Activated CD4-positive, alpha-beta memory T cell treated with anti-CD3 and anti-CD28 coated beads, Interleukin-2, amount 10 ng/mL, durations not matched to agents 7 days and 5 days (primary cell): ENCODE measurements at places on chromosomes 16 and 17.

GRCh38 chr16:2333231-2333630, 7.3 kb downstream of the ABCA3 start:
- no peak for DNase-seq

DNA sequence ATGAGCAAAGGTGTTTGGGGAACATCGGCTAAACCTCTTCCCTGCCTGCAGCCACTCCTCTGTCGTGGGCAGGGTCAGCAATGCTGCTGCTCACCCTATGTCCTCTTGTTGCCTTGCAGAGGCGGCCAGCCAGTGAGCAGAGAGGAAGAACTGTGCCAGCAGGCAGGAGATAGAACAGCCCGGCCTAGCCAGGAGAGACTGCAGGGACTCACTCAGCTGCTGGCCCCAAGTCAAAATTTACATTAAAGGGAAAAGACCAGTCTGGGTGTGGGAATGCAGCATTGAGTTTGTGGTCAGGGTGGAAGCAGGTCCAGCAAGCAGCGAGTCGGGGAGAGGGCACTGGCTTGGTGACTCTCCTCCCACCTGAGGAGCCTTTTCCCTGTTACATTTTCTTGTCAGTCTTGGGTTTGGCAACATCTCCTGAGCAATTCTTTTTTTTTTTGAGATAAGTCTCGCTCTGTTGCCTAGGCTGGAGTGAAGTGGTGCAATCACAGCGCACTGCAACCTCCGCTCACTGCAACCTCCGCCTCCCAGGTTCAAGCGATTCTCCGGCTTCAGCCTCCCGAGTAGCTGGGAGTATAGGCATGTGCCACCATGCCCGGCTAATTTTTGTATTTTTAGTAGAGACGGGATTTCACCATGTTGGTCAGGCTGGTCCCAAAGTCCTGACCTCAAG, 22.7 kb downstream of the LIG3 start:
- DNase-seq, result no peak

DNA sequence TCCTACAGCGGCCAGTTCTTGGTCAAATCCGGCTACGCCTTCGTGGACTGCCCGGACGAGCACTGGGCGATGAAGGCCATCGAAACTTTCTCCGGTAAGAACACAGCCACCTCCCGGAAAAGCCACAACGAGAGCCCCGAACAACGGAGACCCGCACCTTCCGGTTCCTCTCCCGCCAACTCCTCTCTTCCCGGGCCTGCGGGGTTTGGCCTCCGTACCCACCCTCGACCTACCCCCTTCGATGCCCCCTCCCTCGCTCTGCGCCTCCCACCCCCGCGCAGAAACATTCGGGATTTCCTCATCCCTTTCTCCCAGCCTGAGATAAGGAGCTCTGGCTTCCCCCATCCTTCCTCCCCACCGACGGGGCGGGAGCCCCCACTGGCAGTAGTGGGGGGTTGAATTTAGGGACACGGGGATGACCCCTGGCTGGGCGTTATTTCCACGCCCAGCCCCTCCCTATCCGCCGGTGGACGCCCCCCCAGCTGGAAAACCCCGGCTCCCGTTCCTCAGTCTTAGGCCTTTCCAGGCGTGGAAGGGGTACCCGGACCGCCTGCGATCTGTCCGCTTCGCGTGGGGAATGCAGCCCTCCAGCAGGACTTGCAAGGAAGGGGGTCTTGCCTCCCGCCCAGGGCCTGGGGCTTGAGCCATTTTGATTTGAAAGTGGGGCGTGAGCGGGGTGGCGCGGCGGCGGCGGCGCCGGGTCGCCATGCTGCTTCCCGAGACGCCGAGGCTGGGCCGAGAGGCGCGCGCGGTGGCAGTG, 822 bp downstream of the IGF2BP1 start:
- no peak for DNase-seq

- no peak for DNase-seq
Measured at GRCh38 chr16:35255186-35255803, 1795.9 kb downstream of the TP53TG3F start.

DNA sequence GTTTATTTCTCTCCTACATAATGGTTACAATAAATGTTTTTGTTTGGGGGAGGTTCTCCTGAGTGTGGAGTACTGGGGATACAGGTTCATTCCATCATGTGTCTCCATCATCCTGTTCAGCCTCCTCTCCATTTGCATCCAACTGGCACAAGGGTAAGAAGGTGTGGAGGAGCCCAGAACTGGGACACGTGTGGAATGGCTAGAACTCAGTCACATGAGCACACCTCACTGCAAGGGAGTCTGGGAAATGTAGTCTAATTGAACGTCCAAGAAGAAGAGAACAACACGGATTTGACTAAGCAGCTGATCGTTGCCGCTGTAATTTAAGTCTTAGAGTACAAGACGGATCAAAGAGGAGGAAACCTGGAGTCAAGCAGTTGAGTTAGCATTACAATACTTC, 6.1 kb downstream of the OR1A1 start:
- DNase-seq, result no peak

DNA sequence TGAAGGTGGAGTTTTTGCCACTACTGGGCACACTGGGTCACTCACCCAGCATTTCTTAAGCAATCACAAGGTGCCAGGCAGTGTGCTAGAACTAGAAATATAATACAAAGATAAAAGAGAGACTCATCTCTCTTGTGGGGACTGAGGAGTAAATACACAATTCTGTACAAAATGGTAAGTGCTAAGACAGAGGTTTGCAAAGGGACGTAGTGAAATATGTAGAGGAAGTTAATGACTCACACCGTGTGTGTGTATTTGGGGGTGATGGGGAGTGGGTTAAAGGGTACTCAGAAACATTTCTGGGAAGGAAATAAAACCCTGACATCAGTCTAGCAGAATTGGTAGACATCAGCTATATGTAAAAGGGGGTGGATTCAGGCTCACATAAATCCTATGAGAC, 389.3 kb downstream of the CA10 start:
- DNase-seq, result no peak

DNA sequence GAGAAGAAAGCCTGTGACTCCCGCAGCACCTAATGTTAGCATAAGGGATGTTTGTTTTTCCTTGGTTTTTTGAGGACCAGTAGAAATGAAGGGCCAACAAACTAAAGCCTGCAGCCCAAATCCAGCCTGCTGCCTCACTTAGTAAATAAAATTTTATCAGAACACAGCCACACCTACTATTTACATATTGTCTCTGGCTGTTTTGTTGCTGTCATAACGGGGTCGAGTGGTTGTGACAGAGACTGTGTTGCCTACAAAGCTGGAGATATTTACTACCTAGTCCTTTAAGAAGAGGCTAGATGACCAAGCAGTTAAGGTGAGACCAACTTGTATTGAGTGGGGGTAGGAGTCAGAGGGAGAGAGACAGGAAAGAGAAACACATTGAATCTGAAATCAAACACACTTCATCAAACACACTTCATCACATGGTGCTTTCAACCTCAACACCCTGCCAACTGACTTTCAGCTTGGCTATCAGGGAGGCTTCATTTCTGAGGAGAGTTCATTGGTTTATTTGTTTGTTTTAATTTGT, 546.3 kb upstream of the CDH11 start:
- DNase-seq, result no peak

DNA sequence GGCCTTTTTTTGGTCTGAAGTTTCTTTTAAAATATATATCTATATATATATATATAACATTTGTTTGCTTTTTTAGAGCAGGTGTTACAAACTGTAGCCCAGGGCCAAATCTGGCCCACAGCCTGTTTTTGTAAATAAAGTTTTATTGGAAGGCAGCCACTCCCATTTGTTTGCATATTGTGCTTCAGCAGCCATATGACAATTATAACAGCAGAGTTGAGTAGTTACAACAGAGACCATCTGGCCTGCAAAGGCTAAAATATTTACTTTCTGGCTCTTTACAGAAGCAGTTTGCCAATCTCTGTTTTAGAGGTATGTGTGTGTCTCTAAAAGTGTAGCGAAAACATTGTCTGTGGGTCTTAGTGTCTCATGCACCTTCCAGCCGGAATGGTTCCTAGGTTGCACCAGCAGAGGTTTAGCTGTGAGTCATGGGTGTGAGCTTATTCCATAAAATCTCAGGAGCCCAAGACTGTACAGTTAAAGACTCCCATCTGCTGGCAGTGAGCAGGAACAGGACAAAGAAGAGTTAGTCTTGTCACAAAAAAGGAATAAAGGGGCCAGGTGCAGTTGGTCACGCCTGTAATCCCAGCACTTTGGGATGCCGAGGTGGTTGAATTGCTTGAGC, 23.8 kb downstream of the LCMT1 start:
- DNase-seq, result no peak

DNA sequence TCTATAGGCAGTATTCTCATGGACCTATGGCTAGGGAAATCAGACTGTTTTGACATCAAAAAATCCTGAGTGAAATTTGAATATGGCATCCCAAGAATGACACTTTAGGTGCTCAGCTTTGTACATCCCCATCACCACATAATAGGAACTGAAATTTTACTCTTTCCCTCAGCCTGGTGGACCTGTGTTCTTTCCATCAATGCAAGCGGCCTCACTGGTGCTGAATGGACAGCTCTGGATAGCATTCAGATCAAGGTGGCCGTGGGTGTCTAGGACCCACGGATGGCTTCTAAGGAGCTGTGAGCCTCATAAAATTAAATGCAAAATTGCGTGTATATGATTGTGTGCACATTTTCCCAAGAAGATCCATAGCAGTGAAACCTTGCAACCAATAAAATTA, 152.6 kb downstream of the MAP2K6 start:
- no peak for DNase-seq

DNA sequence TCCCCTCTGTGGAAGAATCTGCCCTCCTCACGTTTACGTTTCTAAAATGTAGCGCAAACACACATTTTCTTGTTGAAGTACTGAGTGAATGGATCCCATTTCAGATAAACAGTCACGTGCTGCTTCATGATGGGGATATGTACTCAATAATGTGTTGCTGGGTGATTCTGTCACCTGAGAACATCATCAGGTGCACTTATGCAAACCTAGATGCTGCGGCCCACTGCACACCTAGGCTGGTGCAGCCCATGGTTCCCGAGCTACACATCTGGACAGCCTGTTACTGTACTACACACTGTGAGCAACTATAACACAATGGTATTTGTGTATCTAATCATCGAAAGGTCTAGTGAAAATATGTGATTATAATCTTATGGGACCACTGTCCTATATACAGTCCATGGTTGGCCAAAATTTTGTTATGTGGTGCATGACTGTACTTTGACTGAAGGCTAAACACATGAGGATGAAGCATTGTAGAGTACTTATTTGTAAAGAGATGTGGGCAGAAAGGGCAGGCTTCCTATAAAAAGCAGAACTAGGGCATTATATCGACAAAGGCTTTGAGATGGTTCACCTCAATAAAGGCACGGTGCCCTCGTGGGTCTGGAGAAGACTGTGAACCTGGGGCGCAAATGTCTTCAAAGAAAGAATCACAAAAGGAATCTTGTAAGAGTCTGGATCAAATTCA, 26.3 kb downstream of the MARF1 start:
- no peak for DNase-seq

DNA sequence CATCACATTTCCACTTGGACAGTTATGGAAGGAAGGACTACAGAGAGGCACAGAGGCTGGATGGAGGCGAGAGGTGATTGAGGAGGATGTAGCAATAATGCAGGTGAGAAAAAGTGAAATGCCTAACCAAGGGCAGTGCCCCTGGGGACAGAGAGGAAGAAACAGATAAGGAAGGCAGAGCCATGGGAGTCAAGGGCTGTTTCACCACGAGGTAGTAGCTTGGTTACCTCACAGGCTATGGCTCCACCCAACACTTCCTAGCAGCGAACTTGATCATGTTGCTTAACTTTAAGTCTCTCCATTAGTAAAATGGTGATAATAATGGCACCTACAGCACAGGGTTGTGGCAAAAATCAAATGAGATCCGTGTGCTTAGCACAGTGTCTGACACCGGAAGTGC, 83.9 kb downstream of the YPEL2 start:
- no peak for DNase-seq

DNA sequence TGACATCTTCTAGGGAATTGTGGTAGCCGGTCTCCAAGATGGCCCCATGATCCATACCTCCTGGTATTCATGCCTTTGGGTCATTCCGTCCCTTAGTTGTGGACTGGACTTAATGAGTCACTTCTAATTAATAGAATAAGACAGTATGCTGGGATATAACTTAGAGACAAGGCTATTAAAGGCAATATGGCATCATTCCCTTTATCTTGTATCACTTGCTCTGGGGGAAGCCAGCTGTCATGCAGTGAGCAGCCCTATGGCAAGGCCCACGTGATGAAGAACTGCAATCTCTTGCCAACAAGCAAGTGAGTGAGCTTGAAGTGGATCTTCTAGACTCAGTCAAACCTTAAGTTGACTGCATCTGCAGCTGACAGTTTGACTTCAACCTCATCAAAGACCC, 97.8 kb upstream of the MED13 start:
- no peak for DNase-seq

DNA sequence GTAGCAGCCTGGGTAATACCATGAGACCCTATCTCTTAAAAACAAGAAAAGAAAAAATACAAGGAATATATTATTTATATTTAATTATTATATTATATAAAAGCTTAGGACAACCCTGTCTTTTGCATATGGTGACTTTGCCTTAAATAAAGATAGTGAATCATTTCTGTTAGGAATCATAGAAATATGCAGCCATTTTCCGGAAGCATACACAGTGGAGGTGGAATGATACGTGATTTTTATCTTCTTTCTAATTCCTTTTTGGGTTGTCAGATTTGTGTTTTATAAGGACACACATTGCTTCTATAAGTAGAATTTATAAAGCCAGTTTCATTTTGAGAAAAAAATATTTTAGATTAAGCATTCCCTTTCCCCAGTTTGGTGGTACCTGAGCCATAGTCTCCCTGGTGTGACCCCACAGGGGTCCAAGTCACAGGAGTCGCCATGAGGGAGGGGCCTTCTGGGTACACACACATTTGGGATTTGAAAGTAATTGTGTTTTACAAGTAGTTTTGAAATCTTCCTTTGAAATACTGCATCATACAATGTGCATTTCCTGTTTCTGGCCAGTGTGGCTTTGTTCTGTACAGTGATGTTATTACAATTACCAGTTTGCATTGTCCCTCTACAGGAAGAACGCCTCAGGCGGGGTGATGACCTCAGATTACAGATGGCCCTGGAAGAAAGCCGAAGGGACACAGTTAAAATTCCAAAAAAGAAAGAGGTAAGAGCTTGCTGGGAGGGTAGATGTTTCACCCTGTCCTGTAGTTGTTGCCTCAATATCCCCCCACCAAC, 50.9 kb downstream of the B9D1 start:
- DNase-seq, result no peak

DNA sequence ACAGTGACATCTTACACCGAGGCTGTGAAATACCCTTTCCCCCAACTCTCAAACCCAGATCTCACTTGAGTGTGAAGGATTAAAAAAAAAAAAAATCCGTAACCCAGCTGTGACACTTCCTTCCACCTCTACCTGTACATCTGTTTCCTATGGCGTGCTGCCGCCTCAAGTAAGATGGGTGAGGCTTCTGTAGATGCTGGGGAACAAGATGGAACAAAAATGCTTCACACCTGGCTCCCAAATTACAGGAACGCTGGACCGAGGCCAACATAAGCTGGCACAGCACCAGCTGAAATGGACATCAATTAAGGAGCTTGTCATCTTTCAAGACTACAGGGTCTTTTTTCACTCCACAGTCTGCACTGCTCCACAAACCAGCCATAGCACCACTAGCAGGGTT, 95.9 kb downstream of the HIC1 start:
- DNase-seq, result no peak

GRCh38 chr17:48152289-48152688, 44.7 kb downstream of the SNX11 start:
- no peak for DNase-seq
